ENCODE measurements at places on chromosomes 13 and 19. TPM values are rescaled to one million over a fixed set of nuclear protein-coding genes. Genes with fewer than 3 reads are reported as not detected.
A peak's percentile ranks its signal among the peaks of the same experiment; 100 is the strongest.

DNA sequence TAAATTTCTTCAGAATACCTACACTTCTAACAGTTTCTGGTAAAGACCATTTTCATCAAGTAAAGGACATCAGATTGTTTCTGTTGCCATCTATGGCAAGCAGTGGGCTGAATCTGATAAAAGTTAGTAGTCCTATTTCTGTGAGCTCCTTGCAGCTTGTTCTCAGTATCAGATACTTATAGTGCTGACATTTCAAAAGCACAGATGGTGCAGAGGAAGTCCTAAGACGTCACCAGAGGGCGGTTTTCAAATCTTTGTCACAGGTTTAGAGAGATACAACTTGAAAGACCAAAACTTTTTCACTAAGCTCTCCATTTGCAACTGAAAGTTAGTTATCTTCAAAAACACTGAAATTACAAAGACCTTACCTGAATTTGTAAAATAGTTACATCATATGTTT is 719.8 kb downstream of the SLITRK1 start:
- H3K27ac ChIP-seq, result no peak overlapping the region
- H3K36me3 ChIP-seq, result no peaks in the 10 kb centered on the region
- no peaks in the 10 kb centered on the region for H3K27me3 ChIP-seq

The COX7A1 gene
- polyA plus RNA-seq, result 11.5 TPM

DNA sequence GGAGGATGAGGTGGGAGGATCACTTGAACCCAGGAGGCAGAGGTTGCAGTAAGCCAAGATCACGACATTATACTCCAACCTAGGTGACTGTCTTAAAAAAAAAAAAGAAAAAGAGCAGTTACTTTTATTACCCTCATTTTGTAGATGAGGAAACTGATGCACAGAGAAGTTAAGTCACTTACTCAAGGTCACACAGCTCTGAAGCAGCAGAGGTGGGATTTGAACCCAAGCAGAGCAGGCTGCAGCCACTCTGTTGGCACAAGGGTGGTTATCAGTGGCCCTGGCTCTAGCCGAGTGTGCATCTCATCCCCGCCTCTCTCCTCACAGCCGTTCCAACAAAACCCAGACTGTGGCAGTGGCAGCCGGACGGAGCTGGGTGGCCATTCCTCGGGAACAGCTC is 7.6 kb downstream of the IL27RA start:
- H3K27ac ChIP-seq, result no peak overlapping the region
- no peak overlapping the region for H3K4me3 ChIP-seq
- H3K27me3 ChIP-seq, result no peaks in the 10 kb centered on the region

GRCh38 chr19:31659897-31660210 is 310.6 kb upstream of the TSHZ3 start:
- no peak overlapping the region for H3K4me3 ChIP-seq
- no peaks in the 10 kb centered on the region for H3K36me3 ChIP-seq
- H3K4me1 ChIP-seq, result no peaks in the 10 kb centered on the region
- DNase-seq, result no peak
- H3K27me3 ChIP-seq, result no peaks in the 10 kb centered on the region

The LGI4 gene
- 9.4 TPM for polyA plus RNA-seq

- peak; percentile 49 for DNase-seq
- no peak overlapping the region for H3K27ac ChIP-seq
These were observed 6.6 kb upstream of the EML2 start for GRCh38 chr19:45645631-45646344.

- DNase-seq, result peak; percentile 51
- H3K36me3 ChIP-seq, result no peaks in the 10 kb centered on the region
- H3K27ac ChIP-seq, result no peak overlapping the region
- peaks cover 11% of the 10 kb centered on the region for H3K27me3 ChIP-seq
These were observed 23.5 kb downstream of the KCTD15 start for GRCh38 chr19:33819880-33820781.

GRCh38 chr19:5547881-5548280 is 19.9 kb downstream of the TINCR start:
- H3K4me1 ChIP-seq, result no peaks in the 10 kb centered on the region
- no peak overlapping the region for H3K4me3 ChIP-seq
- no peak overlapping the region for H3K27ac ChIP-seq
- H3K27me3 ChIP-seq, result no peaks in the 10 kb centered on the region
- no peak for DNase-seq

The MTUS2 gene
- 1.9 TPM for polyA plus RNA-seq

- H3K4me1 ChIP-seq, result no peaks in the 10 kb centered on the region
- no peaks in the 10 kb centered on the region for H3K27me3 ChIP-seq
- H3K36me3 ChIP-seq, result no peaks in the 10 kb centered on the region
- H3K4me3 ChIP-seq, result no peak overlapping the region
These were observed 143.3 kb upstream of the IPO5 start for GRCh38 chr13:97810152-97810551.

GRCh38 chr13:71546881-71547280 is 320.1 kb downstream of the DACH1 start:
- H3K27me3 ChIP-seq, result no peaks in the 10 kb centered on the region
- peaks cover 4% of the 10 kb centered on the region for H3K36me3 ChIP-seq

DNA sequence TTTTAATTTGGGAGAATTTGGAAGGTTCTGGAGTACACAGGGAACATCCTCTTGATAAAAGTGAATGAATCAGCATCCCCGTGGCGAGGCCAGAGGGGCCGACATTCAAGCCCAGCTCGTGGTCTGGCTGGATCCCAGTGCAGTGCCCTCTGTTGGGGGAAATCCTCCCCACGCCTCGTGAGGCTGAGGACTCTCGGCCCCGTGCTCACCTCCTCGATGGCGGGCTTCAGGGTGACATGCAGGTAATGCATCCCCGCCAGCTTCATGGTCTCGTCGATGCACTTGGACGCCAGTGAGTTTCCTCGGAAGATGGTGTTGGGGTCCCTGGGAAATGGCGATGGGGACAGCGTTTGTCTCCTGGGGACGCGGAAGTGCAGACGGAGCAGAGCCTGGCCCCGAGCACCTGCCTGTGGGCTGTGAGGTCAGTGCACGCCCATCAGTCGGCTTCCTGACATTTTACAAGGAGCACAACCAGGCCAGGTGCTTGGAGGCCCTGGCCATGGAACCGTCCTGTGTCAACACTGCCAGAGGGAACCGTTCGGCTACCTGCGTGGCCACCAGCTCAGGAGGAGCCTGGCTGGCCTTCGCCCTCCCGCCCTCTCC is 43.3 kb upstream of the C13orf46 start:
- DNase-seq, result no peak
- H3K4me3 ChIP-seq, result no peak overlapping the region
- H3K36me3 ChIP-seq, result peaks cover 41% of the 10 kb centered on the region
- no peaks in the 10 kb centered on the region for H3K4me1 ChIP-seq
- no peak overlapping the region for H3K27ac ChIP-seq

The NEK3 gene
- 35.4 TPM for polyA plus RNA-seq

- no peaks in the 10 kb centered on the region for H3K4me1 ChIP-seq
- H3K4me3 ChIP-seq, result no peak overlapping the region
- H3K36me3 ChIP-seq, result no peaks in the 10 kb centered on the region
These were observed 138.4 kb downstream of the UQCRFS1 start for GRCh38 chr19:29074579-29074978.

GRCh38 chr19:37506387-37507166 is at the start of gene ZNF793:
ZNF793 (plus strand) TSS chr19:37506939; CDS start chr19:37523440, 16,501 bp downstream.
- H3K27ac ChIP-seq, result peak within 1 kb of the TSS; percentile 94
- peak; percentile 97 for DNase-seq
- H3K36me3 ChIP-seq, result peaks cover under 1% of the 10 kb centered on the region
- peaks cover 7% of the 10 kb centered on the region for H3K4me1 ChIP-seq
- no peaks in the 10 kb centered on the region for H3K27me3 ChIP-seq
- peak within 1 kb of the TSS; percentile 62 for H3K4me3 ChIP-seq

The CEACAM3 gene
- polyA plus RNA-seq, result 0.36 TPM

DNA sequence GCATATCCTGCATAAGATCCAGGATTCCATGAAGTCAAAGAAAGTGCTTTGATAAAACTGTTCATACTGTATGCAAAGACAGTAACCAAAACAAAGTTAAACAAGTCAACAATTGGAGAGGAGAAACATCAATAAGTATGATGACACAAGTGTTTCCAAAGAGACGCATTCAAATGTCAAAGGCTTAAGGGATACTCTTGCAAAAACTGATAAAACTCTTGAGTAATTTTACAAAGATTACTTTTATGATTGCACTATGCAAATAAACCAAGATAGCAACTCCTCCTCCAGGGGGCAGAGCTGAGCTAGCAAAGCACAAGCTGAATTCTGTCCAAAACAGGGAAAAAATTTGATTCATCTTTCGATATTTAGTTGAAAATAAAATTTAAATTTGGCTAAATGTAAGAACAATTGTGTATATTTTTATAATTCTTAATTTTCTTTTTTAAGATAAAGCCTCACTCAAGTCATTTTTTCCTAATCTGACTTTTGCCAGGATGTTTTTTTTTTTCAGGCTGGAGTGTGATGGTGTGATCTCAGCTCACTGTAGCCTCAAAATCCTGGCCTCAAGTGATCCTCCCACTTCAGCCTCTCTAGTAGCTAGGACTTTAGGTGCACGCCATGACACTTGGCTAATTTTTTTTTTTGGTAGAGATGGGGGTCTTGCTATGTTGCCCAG is 84.0 kb downstream of the MZT1 start:
- H3K4me3 ChIP-seq, result no peak overlapping the region
- H3K27me3 ChIP-seq, result no peaks in the 10 kb centered on the region
- H3K4me1 ChIP-seq, result no peaks in the 10 kb centered on the region
- no peaks in the 10 kb centered on the region for H3K36me3 ChIP-seq
- no peak overlapping the region for H3K27ac ChIP-seq

GRCh38 chr19:13240312-13241022 is 90.3 kb downstream of the IER2 start:
- no peaks in the 10 kb centered on the region for H3K27me3 ChIP-seq
- H3K36me3 ChIP-seq, result no peaks in the 10 kb centered on the region
- H3K4me3 ChIP-seq, result no peak overlapping the region
- DNase-seq, result no peak

GRCh38 chr13:34128661-34129060 is 310.7 kb downstream of the RFC3 start:
- H3K27ac ChIP-seq, result no peak overlapping the region
- H3K36me3 ChIP-seq, result no peaks in the 10 kb centered on the region
- H3K4me1 ChIP-seq, result peaks cover 4% of the 10 kb centered on the region
- no peak for DNase-seq
- H3K4me3 ChIP-seq, result no peak overlapping the region
- H3K27me3 ChIP-seq, result no peaks in the 10 kb centered on the region

- H3K36me3 ChIP-seq, result no peaks in the 10 kb centered on the region
- no peak overlapping the region for H3K4me3 ChIP-seq
- H3K27me3 ChIP-seq, result no peaks in the 10 kb centered on the region
These were observed 9.0 kb downstream of the BLOC1S3 start for GRCh38 chr19:45187421-45188100.

The PALM gene
- polyA plus RNA-seq, result 29.2 TPM

DNA sequence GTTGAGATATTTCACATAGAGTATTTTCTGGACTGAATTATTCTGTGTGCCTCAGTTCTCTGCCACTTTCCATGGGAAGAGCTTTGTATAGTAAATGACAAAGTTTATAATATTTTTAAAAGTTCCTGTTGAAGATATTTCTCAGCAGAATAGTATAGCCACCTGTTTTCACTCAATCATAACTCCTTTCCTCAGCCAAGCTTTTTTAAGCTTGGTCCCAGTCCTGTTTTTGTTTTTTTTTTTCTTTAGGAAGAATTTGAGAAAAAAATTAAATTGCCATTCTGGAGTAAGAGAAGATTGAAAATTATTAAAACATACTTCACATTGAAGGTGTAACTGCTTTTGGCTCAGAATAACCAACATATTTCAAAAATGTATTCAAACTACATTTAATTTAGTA is 55.5 kb downstream of the ENOX1 start:
- no peaks in the 10 kb centered on the region for H3K4me1 ChIP-seq
- H3K36me3 ChIP-seq, result no peaks in the 10 kb centered on the region
- H3K4me3 ChIP-seq, result no peak overlapping the region
- no peaks in the 10 kb centered on the region for H3K27me3 ChIP-seq

GRCh38 chr13:74046431-74046830 is 87.8 kb downstream of the KLF12 start:
- no peak for DNase-seq
- H3K36me3 ChIP-seq, result no peaks in the 10 kb centered on the region
- no peak overlapping the region for H3K27ac ChIP-seq
- H3K4me1 ChIP-seq, result no peaks in the 10 kb centered on the region
- no peaks in the 10 kb centered on the region for H3K27me3 ChIP-seq

- no peaks in the 10 kb centered on the region for H3K36me3 ChIP-seq
- no peaks in the 10 kb centered on the region for H3K27me3 ChIP-seq
- H3K4me1 ChIP-seq, result no peaks in the 10 kb centered on the region
- no peak for DNase-seq
These were observed 141.2 kb upstream of the KLHL1 start for GRCh38 chr13:70249332-70250064.

GRCh38 chr19:2154587-2155075 is 3.3 kb upstream of the AP3D1 start:
- H3K4me3 ChIP-seq, result no peak overlapping the region
- no peaks in the 10 kb centered on the region for H3K36me3 ChIP-seq
- DNase-seq, result no peak

- H3K4me1 ChIP-seq, result peaks cover 9% of the 10 kb centered on the region
- no peak for DNase-seq
- H3K27me3 ChIP-seq, result peaks cover 23% of the 10 kb centered on the region
These were observed at the start of gene WIZ for GRCh38 chr19:15449620-15450527. WIZ (minus strand) TSS chr19:15449956; CDS start chr19:15448307, 1,649 bp downstream.

DNA sequence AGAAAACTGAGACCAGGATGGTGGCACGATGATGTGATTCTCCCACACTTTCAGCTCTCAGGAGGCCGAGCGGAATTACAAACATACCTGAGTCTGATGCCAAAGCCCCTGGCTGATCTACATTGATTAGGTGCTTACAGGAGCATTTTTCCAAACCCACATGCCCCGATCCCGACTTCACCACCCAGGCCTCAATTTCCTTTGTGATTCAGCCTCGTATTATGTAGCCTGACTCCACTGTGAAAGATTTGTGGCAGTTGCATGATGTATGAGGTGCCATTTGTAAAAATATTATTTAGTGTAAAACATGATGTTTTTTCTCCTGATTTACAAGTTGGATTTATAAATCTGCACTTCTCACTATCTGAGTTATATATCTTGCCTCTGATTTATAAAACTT is 118.0 kb downstream of the TSHZ3 start:
- no peak overlapping the region for H3K4me3 ChIP-seq
- H3K36me3 ChIP-seq, result no peaks in the 10 kb centered on the region
- no peak for DNase-seq
- H3K27ac ChIP-seq, result no peak overlapping the region
- no peaks in the 10 kb centered on the region for H3K27me3 ChIP-seq

The ALOX5AP gene
- 7.0 TPM for polyA plus RNA-seq

GRCh38 chr13:41809962-41810361 is 150.9 kb downstream of the VWA8 start:
- H3K36me3 ChIP-seq, result peaks cover 13% of the 10 kb centered on the region
- H3K4me3 ChIP-seq, result no peak overlapping the region
- no peak for DNase-seq
- no peak overlapping the region for H3K27ac ChIP-seq

DNA sequence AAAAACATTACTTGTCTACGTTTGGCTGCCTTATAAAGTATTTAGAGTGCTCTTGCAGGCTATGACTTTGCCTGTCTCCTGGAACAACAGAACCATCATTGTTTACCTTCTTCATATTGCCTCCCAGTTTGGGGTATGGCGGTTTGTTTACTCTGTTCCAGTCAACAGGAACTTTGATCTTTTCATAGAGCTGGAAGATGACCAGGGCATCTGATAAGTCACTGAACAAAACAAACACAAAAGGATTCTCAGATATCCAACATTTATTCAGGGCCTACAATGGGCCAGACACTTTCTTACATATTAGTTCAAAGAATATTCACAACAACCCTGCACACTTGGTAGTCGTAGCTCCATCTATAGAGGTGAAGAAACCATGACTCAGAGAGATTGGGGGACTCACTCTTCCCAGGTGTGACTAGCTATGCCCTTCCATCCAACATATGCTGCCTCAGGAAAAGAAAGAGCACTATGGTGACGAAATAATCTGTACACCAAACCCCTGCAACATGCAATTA is 38.4 kb upstream of the CPB2 start:
- H3K4me3 ChIP-seq, result no peak overlapping the region
- no peak for DNase-seq
- H3K27ac ChIP-seq, result no peak overlapping the region
- no peaks in the 10 kb centered on the region for H3K36me3 ChIP-seq
- H3K27me3 ChIP-seq, result no peaks in the 10 kb centered on the region

Measured in large intestine (tissue), 12 donors.